ENCODE measurements at places on chromosomes 4 and X.
A peak's percentile ranks its signal among the peaks of the same experiment; 100 is the strongest.

DNA sequence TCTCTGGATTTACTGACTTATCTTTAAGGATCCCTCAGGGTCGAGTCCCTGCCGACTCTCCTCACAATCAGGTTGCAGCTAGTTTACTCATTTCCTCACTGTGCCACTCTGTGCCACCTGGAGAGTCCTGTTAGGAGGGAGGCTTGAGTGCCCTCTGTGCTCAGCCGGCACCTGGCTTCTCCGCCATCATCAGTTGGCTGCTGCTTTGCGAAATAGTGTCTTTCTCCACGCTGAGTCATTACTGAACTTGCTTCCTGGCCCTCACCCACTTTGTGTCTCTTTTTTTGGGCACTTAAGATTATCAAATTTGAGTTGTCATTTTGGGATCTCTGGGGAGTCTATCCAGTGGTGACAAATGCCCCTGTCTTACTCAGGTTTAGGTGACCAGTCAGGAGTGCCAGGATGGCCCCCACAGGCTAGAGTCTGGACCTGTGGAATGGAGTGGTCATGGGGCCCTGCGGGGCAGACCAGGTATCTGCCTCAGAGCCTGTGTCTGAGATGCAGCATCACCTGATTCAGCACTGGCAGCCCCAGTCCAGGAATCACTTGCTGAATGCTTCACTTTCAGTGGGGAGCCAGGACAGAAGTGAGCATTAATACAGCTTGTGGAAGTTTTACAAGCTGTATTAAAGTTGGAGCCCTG is 37.7 kb downstream of the JADE1 start:
- DNase-seq: no peak

GRCh38 chr4:36990128-36990872 is 254.2 kb upstream of the NWD2 start:
- DNase-seq: no peak

GRCh38 chrX:147403040-147403439 is 508.7 kb upstream of the FMR1 start:
- DNase-seq: no peak

GRCh38 chr4:3226944-3227343 is 22.0 kb upstream of the MSANTD1 start:
- no peak for DNase-seq

GRCh38 chr4:18689308-18690115 is 668.0 kb upstream of the LCORL start:
- DNase-seq: peak; percentile 68

- DNase-seq: no peak
These were observed 18.4 kb upstream of the NRK start for GRCh38 chrX:105803891-105804290.
